ENCODE measurements at places on chromosomes 3 and 15. TPM values are rescaled to one million over a fixed set of nuclear protein-coding genes. Genes with fewer than 3 reads are reported as not detected.
A peak's percentile ranks its signal among the peaks of the same experiment; 100 is the strongest.

DNA sequence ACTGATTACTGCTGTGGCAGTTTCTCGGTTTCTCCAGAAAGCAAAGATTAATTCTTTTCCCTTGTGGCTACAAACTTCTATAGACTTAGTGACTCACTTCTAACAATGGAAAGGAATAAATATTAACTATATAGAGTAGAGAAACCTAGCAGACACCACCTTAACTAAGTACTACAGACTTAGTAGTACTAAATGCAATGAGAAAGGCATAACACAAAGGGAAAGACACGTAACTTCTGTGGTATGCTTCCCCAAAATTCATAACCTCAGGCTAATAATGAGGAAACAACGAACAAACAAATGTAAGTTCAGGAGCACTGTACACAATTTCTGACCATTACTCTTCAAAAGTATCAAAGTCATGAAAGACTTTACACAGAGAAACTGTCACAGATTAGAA is 31.2 kb downstream of the ATG3 start:
- H3K27me3 ChIP-seq = no peaks in the 10 kb centered on the region
- H3K27ac ChIP-seq = no peak overlapping the region
- no peak for DNase-seq
- no peak overlapping the region for H3K4me3 ChIP-seq
- H3K4me1 ChIP-seq = no peaks in the 10 kb centered on the region

DNA sequence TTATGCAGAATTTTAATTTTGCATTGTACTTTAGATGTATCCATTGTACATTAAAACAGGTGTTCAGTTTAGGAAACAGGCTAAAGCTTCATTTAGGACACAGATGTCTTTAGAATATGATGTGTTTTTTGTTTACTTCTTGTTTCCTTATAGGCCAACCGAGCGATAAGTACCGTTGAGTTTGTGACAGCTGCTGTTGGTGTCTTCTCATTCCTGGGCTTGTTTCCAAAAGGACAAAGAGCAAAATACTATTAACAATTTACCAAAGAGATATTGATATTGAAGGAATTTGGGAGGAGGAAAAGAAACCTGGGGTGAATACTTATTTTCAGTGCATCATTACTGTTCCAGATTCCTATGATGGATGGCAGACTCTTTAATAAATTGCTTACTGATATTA is 29.4 kb downstream of the PLAAT1 start:
- H3K4me3 ChIP-seq = no peak overlapping the region
- H3K4me1 ChIP-seq = no peaks in the 10 kb centered on the region
- H3K27me3 ChIP-seq = no peaks in the 10 kb centered on the region
- no peaks in the 10 kb centered on the region for H3K36me3 ChIP-seq
- no peak overlapping the region for H3K27ac ChIP-seq
- no peak for DNase-seq

- no peaks in the 10 kb centered on the region for H3K4me1 ChIP-seq
- no peaks in the 10 kb centered on the region for H3K27me3 ChIP-seq
- DNase-seq = no peak
These were observed 110.5 kb upstream of the ABHD17C start for GRCh38 chr15:80584561-80584964.

DNA sequence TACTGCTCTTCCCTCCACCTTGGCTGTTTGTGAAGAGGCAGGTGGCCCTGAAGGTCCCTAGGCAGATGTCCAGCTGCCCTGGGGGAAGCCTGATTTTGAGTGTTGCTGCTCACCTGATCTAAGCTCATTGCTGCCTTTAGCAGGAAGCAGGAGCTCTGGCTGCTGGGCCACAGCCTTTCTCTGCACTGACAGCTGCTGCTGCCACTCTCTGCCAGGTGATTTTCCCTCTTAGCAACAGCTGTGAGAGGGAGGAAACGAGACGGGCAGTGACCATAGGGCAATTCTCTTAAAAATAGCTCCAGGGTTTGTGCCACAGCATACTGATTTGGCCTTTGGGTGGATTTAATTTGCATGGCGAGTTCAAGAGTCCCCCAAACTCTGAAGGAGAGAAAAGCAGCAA is 415.8 kb upstream of the SEMA6D start:
- no peak for DNase-seq
- H3K4me3 ChIP-seq = no peak overlapping the region
- no peaks in the 10 kb centered on the region for H3K36me3 ChIP-seq
- H3K27me3 ChIP-seq = no peaks in the 10 kb centered on the region

- no peak overlapping the region for H3K27ac ChIP-seq
- H3K4me1 ChIP-seq = no peaks in the 10 kb centered on the region
- H3K27me3 ChIP-seq = no peaks in the 10 kb centered on the region
- no peak for DNase-seq
These were observed 110.5 kb downstream of the SNRPN start for GRCh38 chr15:25065286-25065685.

SERPINI2 gene
- polyA plus RNA-seq = not detected

CPLX3 gene
- polyA plus RNA-seq = not detected

DNA sequence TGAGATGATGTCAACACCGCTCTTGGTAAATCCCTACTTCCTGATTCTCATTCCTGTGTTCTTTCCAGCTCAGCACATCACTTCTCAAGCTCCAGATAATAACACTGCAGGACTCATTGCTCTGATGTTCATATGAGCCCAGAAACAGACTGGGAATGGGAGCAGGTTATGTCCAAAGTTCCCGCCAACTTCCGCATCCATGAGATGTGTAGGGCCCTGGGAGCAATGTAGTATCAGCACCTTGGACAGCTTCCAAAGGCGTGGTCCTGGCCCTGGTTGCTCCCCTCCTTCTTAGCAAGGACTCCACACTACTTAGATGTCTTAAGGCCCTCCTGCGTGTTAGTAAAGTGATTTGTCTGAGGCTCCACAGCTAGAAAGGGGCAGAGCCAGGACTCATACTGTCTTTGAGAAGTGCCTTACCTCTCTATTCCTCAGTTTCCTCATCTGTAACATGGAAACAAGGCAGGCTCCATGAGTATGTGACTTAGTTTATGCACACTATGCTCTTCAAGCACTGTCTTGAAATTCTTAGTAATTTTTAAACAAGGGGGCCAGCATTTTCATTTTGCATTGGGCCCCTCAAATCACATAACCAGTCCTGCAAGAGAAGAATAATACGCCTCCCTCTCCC is 27.9 kb upstream of the SLC6A1 start:
- no peaks in the 10 kb centered on the region for H3K27me3 ChIP-seq
- no peak overlapping the region for H3K4me3 ChIP-seq
- no peak overlapping the region for H3K27ac ChIP-seq

DNA sequence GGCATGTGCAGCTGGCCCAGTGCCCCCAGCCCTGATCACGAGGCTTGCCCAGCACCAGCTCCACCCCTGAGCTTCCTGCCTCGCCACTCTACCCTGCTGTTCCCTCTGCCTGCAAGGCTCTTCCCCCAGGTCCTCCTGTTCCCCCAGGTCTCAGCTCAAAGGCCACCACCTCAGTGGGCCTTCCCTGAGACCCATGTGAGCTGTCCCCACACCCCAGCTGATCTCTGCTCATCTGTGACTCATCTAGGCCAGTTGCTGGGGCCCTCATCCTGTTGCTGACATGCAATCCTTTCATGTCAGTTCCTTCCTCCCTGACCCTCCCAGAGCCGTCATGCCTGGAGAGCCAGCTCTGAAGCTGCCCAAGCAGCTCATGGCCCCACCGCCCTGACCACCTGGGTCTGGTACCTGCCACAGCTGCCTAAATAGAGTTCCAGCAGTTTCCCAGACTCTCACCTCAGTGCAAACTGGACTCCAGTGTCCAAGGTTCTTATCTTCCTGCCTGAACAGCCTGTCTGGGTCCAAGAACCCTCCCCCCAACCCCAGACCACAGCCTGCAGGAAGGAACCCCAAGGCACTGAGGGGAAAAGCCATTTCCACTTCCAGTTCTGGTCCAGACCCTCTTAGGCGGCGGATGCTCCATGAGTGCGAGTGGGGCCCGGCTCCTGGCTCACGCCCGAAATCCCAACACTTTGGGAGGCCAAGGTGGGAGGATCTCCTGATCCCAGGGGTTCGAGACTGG is 116.6 kb upstream of the IQSEC1 start:
- no peak overlapping the region for H3K4me3 ChIP-seq
- no peaks in the 10 kb centered on the region for H3K36me3 ChIP-seq
- no peaks in the 10 kb centered on the region for H3K4me1 ChIP-seq
- no peaks in the 10 kb centered on the region for H3K27me3 ChIP-seq
- no peak for DNase-seq
- H3K27ac ChIP-seq = peak overlapping the region; percentile 36

DNA sequence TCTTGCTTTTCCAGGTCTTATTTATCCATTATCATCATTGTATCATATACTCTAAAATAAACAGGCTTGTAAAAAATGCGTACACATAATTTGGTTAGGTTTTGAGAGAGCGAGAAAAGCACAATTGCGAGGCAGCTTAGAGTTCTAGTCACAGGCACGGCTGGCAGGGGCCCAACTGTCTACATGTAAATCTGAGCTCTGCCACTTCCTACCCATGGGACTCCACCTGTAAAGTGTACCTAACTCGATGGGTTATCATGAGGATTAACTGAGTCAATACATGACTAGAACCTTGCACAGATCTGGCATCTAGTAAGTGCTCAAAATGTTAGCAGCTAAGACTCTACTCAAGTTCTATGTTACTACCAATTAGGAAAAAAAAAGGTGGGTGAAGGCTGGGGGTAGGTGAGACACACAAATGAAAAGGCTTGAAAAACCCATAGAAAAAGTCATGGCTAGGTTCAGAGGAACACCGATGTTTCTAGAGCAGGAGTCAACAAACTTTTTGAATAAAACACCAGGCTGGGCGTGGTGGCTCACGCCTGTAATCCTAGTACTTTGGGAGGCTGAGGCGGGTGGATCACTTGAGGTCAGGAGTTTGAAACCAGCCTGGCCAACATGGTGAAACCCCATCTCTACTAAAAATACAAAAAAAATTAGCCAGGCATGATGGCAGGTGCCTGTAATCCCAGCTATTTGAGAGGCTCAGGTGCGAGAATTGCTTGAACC is 36.2 kb downstream of the GLB1 start:
- peaks cover 46% of the 10 kb centered on the region for H3K36me3 ChIP-seq

DNA sequence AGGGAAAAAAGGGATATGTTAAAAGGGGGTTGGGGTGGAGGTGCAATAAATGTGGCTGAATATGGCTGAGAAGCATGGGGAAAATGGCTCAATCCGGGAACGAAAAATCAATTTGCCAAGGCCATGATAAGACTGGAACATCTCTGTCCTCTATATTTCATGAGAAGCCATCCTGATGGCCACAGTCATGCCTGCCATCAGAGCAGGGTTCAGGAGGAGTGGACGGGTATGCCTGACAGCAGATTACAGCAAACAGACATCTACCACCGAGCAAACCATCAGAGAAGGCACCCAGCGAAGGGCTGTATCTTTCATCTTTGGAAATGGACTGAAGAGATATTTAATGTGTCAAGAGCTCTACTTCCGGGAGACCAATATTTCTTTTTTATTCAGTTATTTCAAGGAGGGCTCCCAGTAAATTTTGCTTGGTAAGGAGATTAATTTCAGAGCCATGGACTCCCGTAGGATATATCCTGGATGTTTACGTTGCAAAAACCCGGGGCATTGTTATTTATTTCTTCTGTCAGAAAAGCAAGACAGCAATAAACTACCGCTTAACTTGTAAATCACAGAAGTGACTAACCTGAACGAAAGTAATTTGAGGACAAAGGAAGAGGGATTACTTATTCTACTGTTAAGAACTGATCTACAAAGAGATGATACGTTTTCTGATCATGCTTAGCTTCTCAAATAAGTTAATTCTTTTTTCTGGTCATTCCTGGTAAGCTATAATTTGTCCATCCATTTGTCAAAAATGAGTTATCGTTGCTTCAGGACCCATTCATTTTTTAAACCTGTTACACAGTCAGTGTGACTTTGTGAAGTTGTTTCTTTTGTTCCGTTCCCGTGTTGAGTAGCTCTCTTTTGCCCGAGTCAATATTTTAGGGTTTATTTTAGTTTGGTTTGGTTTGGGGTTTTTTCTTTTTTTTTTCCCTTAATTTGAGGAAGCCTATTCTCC is 80.6 kb upstream of the CHD2 start:
- peak; percentile 56 for DNase-seq
- H3K27me3 ChIP-seq = no peaks in the 10 kb centered on the region
- H3K36me3 ChIP-seq = no peaks in the 10 kb centered on the region
- peak overlapping the region; percentile 45 for H3K4me3 ChIP-seq

CASR gene
- polyA plus RNA-seq = 1.7 TPM

DNA sequence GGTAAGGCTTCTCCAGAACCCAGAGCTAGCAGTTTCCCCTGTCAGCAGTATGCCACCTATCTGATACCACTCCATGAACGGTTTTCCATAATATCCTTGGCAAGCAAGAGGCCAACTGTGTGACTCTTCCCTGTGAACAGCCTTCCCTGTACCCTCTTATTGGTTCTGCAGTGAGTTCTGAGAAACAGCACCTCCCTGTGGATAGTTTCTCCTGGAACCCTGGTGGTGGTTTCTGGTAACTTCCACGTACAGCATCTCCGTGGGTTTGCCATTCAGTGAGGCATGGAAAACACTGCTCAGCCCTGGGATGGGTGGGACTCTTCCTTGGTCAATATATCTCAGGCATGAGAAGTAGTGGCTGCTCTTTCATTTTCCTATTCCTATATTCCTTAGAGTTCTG is 19.4 kb upstream of the SERPINI2 start:
- DNase-seq = no peak
- no peak overlapping the region for H3K27ac ChIP-seq
- H3K36me3 ChIP-seq = no peaks in the 10 kb centered on the region
- H3K4me3 ChIP-seq = no peak overlapping the region

- H3K27ac ChIP-seq = no peak overlapping the region
- no peak for DNase-seq
- peaks cover 44% of the 10 kb centered on the region for H3K36me3 ChIP-seq
- no peak overlapping the region for H3K4me3 ChIP-seq
- H3K27me3 ChIP-seq = no peaks in the 10 kb centered on the region
These were observed 8.5 kb downstream of the IREB2 start for GRCh38 chr15:78446551-78446950.

DAZL gene
- polyA plus RNA-seq = not detected

DNA sequence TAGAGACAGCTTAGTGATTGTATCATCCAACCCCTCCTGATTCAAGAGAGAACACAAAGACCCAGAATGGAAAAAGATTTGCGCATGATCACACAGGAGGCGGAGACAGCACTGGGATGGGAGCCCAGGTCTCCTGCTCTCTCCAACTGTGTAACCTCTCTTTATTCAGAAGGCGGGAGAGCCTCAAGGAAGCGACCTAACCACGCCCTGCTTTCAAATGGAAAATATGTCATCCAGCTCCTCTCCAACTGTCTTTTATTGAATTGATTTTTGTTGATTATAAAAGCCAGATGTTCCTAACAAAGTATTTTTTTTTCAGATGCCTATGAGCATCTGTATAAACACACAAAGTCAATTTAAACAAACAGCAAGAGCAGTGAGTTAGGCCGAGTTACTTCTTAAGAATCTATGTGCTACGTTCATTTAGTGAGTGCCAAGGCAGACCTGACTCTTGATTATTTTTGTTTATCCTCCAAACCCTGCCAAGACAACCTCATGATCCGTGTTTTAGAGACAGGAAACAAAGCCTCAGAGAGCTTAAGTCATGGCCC is 74.5 kb downstream of the BFSP2 start:
- no peak overlapping the region for H3K4me3 ChIP-seq
- no peaks in the 10 kb centered on the region for H3K4me1 ChIP-seq
- H3K36me3 ChIP-seq = no peaks in the 10 kb centered on the region
- no peak for DNase-seq
- H3K27ac ChIP-seq = peak overlapping the region; percentile 92
- no peaks in the 10 kb centered on the region for H3K27me3 ChIP-seq

BTD gene
- polyA plus RNA-seq = 29.0 TPM

CPNE9 gene
- not detected for polyA plus RNA-seq

PPP1R14D gene
- polyA plus RNA-seq = 348 TPM

Measured in small intestine (tissue), 16 donors.